Caudate nucleus (tissue), 63 donors: ENCODE measurements at places on chromosomes 6 and 20.

GRCh38 chr6:163710532-163711470 is 296.3 kb downstream of the QKI start:
- DNase-seq: no peak

- DNase-seq: no peak
Measured at GRCh38 chr20:8633366-8633765, 435.5 kb upstream of the PLCB4 start.

DNA sequence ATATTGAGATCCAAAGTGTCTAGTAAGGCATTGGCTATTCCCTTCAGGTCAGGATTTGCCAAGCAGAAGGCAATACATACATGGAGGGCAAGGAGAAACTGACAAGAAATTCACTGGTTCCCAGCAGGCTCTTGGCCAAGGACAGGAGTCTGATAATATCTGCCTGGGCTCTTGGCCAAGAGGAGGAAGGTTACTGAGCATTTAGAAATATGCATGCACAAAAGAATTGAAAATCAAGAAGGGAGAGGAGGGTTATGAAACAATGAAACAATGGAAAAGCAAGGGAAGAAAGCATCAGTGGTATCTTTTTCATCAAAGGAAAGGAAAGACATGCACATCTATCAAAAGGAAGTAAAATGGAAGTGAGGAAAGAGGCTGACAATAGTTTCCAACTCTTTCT is 42.4 kb downstream of the ARHGAP18 start:
- no peak for DNase-seq

- no peak for DNase-seq
Measured at GRCh38 chr6:125310994-125311649, 9.4 kb upstream of the HDDC2 start.

- DNase-seq: no peak
Measured at GRCh38 chr6:21438237-21438985, 155.1 kb upstream of the SOX4 start.

DNA sequence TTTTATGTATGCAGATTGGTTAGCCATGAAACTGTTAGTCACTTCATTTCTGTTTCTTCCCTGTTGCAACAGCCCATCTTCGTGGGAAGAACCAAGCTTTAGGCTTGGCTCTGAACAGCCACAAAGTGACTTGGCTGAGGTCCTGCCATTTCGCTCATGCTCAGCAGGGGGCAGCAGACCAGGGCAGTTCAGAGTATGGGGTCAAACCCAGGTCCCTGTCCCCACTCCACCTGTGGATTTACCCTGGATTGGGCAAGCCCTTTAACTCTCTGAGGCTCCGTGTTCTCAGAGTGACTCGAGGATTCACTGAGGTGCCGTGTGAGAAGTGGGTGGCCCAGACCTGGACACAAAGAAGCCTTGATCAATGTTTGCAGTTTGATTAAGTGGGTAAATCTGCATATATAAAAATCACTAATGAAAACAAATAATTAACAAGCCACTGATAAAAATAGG is 19.8 kb upstream of the MAP1LC3A start:
- DNase-seq: no peak

GRCh38 chr6:7176208-7176607 is 68.4 kb downstream of the RREB1 start:
- no peak for DNase-seq

- DNase-seq: no peak
Measured at GRCh38 chr6:40439026-40439800, 148.0 kb downstream of the LRFN2 start.

DNA sequence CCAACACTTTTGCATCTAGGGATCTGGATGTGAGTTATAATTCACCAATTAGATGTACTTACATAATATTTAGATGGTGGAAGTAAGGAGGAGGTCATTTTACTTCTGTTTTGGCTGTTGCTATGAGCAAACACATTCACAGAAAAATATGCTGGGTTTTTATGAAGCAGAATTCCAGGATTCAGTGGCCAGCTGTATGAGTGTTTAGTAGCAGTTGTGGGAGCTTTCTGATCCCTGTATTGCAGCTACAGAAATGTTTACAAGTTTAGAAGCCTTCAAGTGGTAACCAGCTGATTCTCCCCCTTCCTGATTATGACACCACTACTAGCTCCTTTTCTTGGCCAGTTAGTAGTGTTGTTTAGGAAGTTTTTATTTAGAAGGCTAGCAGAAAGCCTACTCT is 177.0 kb downstream of the TENT5A start:
- DNase-seq: no peak

DNA sequence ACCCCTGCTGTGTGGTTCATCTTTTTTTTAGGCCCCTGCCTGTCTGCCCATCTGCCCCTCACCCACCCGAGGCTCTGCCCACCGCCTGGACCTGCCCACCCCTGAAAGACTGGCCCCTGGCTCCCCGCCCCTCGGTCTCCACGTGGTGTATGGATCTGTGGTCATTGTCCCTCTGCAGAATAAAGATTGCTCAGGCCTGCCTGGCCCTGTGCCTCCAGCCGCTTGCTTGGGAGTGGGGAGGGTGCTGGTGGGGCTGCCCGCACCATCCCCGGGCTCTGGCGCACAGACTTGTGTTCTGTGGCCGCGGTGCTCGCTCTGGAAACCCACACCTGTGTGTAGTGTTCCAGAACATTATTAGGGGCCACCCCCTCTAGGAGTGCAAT is 1.6 kb downstream of the MAP1LC3A start:
- DNase-seq: peak; percentile 77

- DNase-seq: no peak
Measured at GRCh38 chr6:89313006-89313405, 2.1 kb downstream of the GABRR2 start.

GRCh38 chr6:153989989-153990388 is 49.1 kb upstream of the OPRM1 start:
- DNase-seq: no peak

DNA sequence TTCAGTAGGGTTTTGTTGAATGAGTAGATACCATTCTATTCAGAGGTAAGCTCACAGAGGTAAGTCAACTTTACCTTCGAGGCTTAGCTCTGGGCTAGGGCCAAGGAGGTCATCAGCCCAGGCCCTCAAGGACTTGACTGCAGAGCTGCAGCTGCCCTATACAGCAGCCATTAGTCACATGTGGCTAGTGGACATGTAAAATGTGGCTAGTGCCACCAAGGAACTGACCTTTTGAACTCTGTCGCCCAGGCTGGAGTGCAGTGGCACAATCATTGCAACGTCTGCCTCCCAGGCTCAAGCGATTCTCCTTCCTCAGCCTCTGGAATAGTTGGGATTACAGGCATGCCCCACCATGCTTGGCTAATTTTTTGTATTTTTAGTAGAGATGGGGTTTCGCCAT is 47.9 kb upstream of the EPB41L1 start:
- DNase-seq: no peak

DNA sequence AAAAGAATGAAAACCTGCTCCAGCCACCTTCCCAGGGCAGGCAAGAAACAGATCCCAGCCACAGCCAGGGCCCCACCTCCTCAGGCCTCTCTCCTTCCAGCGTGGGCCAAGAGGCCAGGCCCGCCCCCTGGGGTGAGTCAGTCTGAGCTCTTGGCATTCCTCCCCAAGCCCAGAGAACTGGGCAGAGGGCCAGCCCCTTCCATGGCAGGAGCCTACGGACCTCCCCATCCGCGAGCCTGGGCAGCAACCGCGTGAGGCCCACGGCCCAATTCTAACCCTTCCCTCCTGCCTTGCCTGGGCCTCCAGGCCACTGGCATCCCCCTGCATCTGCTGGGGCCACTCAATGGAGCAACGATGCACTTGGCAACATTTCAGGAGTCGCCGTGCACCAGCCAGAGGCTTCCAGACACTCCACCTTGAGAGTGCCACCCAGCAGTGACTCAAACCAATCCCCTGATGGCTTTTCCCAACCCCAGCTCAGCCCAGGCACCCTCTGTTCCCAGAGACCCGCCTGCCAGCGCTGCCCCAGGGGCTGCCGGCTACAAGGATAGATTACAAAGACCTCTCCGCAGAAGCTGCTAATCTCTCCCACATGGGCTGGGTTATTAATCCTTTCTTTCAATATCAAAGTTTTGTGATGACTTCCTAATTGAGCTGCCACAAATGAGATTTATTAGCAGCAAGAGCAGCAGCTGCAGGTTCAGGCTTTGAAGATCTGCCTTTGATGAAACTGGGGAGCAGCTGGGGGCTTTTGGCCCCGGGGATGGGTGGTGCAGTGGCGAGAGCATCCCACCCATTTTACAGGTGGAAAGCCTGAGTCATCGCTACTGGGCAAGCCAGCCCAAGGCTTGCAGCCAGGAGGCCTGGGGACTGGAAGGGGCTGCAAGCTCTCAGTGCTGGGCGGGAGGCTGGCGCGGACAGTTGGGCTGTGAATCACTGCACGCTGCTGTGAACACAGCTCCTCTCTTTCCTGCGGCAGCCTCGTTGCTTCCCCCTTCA is 85.7 kb downstream of the NFATC2 start:
- peak; percentile 72 for DNase-seq

- no peak for DNase-seq
Measured at GRCh38 chr6:107511511-107511993, 21.6 kb downstream of the SOBP start.

- no peak for DNase-seq
Measured at GRCh38 chr6:158717341-158718330, 67.8 kb downstream of the SYTL3 start.

DNA sequence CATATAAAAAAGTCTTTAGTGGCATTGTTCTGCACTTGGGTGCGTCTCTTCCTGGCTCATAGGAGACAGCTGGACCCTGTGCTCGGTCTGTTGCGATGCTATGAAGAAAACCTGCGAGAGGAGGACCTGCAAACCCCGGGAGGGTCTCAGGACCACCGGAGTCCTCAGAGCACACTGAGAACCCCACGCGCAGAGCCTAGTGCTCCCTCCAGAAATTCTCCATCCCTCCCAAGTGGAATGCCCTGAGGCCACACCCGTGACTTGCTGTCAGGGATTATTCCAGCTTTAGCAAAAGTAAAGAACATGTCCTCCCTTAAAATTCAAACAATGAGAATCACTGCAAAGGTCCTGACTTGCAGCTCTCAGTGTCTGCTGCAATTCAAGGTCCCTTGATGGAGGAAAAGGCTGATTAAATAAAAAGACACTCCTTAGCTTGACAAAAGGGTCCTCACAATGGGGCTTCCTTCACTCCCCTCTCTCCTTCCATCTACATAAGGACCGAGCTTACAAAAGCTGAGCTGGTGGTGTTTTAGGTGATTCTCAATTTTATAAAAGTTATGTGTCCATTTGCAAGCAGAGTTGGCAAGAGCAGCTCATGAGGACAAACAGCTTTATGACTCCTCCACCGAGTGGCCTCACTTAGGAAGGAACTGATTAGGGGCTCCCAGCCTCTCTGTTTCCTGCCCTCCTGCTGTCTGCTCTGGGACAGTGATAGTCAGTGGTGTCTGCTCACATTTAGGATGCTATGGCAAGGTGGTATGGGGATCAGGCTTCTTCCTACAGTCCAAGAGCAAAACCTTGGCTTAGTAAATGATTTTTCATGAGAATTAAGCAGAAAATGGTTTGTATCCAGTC is 97.0 kb downstream of the RAMACL start:
- no peak for DNase-seq

- DNase-seq: no peak
Measured at GRCh38 chr6:169933839-169934698, 182.6 kb downstream of the ERMARD start.

GRCh38 chr6:54138795-54139194 is 27.6 kb downstream of the MLIP start:
- DNase-seq: no peak

- DNase-seq: no peak
Measured at GRCh38 chr20:49230561-49231133, 11.4 kb downstream of the DDX27 start.

DNA sequence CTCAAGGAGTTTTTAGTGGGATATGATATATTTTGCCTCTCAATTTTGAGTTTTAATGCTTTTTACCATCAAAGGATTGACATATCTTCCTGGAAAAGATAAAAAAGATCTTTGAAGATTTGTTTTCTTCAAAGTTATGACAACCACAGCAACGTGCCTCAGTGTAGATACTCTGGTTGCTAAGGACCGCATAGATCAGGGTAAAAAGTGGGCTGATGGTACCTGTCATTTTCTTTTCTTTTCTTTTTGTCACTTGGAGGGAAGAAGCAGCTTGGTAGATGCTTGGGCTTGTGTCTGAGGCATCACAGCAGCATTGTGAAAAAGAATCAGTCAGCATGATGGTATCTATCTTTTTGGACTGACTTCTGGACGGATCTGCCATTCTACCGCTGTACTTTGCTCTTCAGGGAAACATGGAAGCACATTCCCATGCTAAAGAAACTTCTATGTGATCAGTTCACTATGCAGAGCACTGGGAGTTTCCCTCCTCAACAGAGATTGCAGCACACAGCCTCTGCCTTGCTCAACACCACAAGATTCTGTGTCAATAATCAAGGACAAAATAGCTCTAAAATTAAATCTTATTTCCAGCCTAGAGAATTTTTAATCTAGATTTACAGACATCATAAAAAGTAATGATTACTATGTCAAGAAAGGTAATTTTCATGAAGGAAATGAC is 54.8 kb upstream of the SGK1 start:
- DNase-seq: no peak

GRCh38 chr6:117568247-117568646 is 34.1 kb downstream of the GOPC start:
- DNase-seq: no peak

DNA sequence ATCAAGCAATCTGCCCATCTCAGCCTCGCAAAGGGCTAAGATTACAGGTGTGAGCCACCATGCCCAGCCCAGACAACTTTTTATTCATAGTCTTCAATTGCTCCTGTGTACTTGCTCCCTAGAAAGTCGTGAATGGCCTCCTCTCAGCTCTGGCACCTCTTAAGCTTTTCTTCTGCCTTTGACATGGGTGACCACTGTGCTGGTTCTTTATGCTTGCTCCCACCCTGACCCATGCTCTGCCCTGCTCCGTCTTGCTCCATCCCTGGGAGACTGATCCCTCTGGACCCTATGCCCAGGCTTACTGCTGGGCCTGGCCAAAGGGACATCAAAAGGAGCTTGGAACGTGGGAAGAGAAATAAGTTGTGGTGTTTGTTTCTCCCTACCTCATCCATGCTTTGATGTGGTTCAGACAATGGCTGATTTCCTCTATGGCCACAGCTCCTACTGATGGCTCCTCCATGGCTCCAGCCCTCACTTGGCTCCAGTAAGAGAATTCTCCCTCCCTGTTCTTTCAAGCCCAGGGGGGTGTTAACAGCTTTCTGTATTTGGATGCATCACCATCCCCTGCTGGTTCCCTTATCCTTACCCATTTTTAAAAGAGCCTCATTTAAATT is 7.7 kb upstream of the TREM2 start:
- no peak for DNase-seq

DNA sequence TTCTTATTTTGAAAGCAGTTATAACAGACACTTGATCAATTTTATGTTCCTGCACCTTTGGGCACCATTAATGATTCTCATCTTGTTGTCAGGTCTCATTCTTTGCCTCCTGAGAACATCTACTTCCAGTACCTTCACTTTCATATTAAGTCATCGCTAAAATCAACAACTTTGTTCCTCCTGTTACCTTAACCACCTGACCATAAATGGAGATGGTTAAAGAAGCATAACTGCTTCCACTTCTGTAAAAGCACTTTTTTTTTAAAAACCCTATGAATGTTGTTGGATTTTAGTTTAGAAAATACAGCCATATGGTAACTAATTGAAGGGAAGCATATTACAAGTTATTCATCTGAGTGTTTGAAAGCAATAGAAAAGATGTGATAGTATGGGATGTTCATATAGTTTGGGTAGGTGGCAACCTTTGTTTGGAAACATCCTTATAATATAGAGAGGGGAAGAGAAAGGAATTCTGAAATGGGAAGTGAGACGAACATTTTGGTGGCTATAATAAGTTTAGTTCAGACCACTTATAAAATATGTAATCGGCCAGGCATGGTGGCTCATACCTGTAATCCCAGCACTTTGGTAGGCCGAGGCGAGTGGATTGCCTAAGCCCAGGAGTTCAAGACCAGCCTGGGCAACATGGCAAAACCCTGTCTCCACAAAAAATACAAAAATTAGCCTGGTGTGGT is 53.9 kb downstream of the AFG1L start:
- no peak for DNase-seq
